ENCODE measurements at places on chromosomes 7 and 10.

- no peak for DNase-seq
Measured at GRCh38 chr7:74400420-74401136, 53.1 kb upstream of the GTF2IRD1 start.

DNA sequence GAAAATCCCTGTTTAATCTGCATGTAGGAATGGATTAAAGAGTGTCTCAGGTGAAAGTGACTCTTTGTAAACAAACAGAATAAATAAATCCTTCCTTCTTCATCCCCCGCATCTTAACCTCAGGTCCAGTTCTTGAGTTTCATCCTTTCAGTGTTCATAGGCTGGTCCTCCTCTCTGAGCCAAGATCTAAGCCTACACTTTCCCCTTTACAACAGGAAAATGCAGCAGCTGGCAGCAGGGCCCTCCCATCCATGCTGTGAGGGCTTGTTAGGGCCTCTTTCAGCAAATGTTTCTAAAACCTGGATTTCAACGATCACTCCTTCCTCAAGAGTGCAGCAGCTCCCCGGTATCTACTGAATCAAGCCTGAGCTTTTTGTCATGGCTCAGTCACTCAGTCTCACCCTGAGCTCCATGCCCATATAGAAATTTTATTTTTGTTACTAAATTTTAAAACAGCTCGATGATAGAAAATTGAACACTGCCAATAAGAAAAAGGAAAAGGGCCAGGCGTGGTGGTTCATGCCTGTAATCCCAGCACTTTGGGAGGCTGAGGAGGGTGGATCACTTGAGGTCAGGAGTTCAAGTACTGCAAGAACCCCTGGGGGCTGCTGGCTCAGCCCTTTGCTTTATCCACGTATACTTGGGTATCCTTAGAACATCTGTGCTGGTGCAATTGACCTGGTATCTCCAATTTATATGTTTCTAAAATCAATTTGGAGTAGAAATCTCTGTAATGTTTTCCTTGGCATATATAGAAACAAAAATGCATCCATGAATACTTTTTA, 15.6 kb downstream of the BLNK start:
- no peak for DNase-seq

GRCh38 chr7:92740700-92741126, 95.7 kb downstream of the CDK6 start:
- peak; percentile 97 for DNase-seq

DNA sequence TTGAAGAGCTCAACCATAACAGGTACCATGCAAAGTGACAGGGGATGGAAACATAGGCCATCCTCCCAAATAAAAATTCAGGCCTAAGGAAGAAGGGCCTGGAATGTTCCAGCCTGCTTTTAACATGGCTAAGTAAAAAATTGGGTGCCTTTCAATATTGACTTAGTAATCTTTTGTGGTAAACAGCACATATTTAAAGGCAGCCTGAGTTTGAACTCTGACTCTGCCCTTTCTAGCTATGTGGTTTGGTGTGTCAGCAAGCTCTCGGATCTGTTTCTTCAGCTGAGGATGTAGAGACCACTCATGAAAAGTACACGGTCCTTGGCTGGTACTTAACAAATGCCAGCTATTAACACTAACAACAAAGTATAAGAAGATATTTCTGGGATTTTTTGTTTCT, 191.8 kb upstream of the CDCA7L start:
- no peak for DNase-seq

- DNase-seq: no peak
Measured at GRCh38 chr10:119478811-119479341, 63.6 kb downstream of the RGS10 start.

GRCh38 chr10:45052700-45053099, 52.0 kb downstream of the ZNF22 start:
- DNase-seq: no peak

DNA sequence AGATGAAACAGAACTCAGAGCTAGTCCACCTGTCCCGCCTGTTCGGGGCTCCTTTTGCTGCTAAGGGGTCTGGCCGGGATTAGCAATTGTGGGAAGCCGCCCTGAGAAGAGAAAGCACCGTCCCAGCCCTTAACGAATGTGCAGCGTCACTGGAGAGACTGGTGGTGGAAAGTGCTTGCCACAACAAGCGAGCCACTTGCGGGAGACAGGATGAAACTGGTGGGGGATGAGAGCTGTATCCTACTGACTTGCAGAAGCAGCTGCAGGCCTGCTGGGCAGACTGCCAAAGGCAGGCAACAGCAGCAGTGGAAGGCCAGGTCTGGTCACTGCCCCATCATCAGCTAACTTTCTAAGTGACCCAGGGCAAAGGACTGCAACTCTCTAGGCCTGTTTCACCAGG, 95.4 kb downstream of the FAM53B start:
- no peak for DNase-seq

- DNase-seq: no peak
Measured at GRCh38 chr7:1696671-1697498, 26.8 kb downstream of the ELFN1 start.

DNA sequence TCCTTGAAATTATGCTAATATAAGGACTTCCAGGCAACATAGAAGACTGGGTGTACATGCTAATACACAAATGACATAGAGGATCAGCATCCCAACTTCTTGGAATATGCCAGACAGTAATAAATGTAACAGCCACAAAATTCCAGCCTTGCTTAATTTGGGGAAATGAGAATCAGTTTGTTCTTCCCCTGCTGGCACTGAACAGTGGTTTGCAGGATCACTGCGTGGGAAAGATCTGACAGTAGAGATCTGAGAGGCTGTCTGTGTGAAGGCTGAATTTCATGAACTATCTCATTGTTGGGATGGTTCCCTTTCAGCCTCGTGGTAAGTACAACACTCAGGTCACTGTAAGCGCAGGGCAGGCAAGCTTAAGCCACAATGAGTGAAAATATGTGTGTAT, 1078.0 kb downstream of the LRMDA start:
- DNase-seq: no peak

DNA sequence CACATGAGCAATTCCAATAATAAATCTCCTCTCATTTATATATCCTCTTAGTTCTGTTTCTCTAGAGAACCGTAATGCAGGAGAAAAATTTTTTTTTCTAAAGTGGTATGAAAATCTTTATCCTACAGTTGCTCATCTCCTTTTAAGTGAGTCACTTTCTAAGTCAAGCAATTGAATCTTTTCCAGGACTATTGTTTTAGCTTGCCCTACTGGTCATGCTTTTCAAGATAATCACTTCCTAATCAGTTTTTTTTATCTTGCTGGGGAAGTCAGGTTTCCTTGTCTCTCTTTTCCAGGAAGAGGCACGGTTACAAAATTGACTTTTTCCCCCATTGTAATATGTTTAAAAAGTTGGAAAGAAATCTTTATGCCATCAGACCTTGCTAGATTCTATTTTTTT, 44.0 kb downstream of the INPP5F start:
- DNase-seq: no peak

DNA sequence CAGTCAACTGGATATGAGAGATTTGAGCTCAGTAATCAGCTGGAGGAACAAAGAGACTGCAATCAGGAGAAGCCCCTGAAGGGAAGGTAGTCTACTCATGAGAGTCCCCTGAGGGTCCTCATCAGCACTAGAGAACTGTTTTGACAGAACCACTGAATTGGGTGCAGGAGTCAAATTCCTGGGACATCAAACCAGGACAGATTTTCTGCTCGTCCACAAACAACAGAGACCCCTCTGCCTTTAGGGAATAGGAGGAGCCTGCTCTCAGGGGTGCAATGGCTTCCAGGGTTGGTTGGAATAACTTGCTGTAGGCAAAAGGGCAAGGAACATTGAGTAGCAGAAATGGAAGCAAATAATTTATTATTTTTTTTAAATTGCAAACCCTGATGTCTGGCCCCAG, 21.9 kb upstream of the NEUROD6 start:
- no peak for DNase-seq

GRCh38 chr10:72812753-72813430, 80.6 kb upstream of the OIT3 start:
- peak; percentile 74 for DNase-seq

DNA sequence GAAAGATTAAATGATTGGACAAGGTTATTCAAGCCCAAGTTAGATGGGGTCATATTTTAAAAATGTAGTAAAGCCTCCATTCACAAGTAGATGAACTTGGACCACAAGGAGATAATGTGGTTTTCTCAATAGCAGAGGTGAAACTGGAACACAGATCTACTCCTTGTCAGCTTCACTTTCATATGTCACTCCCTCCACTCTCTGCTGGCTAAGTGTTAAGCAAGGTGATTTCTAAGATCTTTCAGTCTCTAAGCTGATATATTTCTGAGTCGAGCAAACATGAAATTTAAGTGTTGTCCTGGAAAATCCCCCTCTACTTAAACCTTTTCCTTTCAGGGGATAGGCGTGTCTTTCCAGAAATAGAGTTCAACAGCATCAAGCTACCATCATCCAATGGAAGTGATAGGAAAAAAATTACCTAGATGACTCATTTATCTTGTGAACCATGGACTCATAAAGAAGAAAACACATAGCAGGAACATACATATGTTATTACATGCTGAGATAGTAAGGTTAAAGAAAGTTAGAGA, 275.0 kb downstream of the PTEN start:
- no peak for DNase-seq

- no peak for DNase-seq
Measured at GRCh38 chr7:24949884-24950283, 30.1 kb downstream of the OSBPL3 start.

GRCh38 chr7:85469446-85470010, 282.7 kb upstream of the SEMA3D start:
- DNase-seq: no peak

DNA sequence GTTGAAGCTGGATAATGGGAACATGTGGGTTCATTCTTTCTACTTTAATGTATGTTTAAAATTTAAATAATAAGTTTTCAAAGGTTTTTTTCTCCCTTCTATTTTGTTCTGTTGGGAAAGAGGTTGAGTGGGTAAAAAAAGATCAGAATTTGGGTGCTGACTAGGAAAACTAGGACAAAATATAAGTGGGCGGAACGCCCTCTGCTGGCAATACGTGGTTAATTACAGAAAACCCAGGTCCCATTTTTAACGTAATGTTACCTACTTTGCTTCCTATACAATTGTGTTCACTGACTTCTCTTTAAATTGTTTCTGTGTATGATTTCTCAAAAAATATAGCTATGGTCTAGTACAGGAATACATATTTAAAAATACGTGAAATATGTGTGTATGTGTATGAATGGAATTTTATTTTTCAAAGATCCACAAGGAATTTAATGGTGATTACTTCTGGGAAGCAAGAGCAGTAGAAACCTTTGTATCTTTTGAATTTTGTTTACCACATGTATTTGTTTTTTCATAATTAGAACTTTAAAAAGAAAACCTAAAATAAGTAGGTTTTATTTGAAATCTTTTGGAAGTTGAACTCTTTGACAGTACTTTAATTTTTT, 8.7 kb downstream of the ECD start:
- DNase-seq: peak; percentile 61

DNA sequence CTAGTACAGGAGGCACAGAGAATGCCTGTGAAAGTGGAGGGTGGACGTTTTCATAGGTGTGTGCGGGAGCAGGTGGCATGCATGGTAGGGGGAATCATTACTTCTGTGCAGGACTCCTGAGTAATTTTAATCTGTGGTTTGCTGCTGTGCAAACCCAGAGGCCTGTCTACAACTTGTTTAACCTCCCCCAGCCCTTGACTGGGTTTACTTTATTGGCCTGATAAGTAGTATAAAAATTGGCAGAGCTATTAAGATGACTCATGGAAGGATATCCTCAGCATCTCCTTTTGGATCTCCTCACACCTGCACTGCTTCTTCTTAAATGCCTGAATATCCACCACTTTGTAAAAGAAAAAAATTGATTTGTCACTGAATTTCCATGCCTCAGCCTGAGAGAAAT, 104.8 kb downstream of the AUTS2 start:
- DNase-seq: no peak

GRCh38 chr10:104638861-104639589, 2.1 kb upstream of the SORCS3 start:
- DNase-seq: peak; percentile 55

GRCh38 chr10:33067481-33067880, 109.5 kb upstream of the ITGB1 start:
- DNase-seq: no peak

GRCh38 chr10:75755528-75755927, 324.1 kb downstream of the LRMDA start:
- no peak for DNase-seq

DNA sequence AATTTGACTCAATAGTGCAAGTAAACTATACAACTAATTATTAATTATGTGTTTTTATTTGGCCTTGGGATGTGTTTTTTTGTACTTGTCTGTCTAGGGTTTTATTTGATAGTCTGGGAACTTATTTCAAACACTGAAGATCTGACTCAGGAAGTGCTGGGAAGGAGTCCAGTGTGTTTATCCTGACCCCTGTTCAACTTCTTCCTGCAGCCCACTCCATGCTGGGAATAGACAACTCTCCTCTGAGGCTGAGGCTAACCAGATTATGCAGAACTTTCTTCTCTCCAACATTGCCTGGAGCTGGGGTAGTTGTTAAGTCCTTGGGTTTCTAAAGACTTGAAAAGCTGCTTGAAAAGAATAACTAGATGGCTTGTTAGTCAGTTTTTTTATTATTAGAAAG, 6.9 kb downstream of the CISD1 start:
- DNase-seq: peak; percentile 35

DNA sequence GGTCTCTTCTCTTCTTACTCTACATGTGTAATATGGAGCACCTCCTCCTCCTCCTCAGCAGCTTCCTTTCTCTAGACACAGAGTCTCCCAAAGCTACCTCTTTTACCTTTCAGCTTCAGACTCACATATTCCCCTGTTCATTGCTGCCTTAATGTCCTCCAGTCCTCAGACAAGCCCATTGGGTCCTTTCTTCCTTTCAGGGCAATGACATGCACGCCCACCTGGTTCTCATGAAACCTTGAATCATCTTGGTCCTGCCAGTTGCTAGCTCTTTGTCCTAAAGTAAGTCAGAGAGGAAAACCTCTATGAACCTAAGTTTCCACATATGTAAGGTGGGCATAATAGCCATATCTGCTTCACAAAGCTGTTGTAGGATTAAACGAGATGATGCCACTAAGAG, 227.0 kb downstream of the RPS24 start:
- DNase-seq: no peak

DNA sequence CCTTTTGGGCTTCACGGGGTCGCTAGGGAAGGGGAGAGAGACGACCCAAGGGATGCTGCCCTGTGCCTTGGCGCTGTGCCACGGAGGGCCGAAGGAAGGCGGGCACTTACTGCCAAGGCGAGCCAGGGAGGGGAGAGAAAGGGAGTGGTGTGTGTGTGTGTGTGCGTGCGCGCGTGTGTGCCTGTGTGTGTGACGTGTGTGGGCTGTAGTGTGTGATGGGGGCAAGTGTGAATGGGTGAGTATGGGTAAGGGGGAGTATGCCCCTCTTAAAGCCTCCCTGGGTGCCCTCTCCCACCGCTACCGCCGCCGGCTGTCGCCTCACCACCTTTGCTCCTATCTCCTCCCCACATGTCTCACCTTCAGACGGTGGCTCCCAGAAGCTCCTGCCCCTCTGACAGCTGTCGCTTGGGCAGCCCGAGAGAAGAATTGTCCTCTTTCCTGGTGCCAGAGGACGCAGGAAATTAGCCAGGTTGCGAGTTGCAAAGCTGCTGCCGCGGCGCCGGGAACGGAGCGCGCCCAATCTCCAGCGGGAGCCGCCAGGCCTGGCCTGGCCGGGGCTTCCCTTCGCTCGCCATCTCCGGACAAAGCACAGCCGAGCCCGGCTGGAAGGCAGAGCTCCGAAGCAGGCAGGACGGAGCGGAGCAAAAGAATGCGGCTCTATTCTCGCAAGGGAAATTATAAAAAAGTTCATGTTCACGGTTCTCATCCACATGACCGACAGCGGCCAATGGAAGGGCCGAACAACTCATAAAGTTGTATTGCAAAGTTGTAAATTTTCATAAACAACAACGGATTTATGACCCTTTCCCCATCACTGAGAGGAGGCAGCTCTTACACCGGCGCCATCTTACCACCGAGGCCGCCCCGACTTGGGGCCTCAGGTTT, at the start of gene HOXA3:
HOXA3 (minus strand) TSS at position 653 of the 885 bp plus-strand sequence. CDS start 41,943 bp downstream, outside the sequence.
- peak; percentile 69 for DNase-seq

- DNase-seq: peak; percentile 15
Measured at GRCh38 chr10:7408291-7409044, 2.4 kb downstream of the SFMBT2 start.
